ENCODE measurements at places on chromosomes 12 and 14. TPM values are rescaled to one million over a fixed set of nuclear protein-coding genes. Genes with fewer than 3 reads are reported as not detected.

DNA sequence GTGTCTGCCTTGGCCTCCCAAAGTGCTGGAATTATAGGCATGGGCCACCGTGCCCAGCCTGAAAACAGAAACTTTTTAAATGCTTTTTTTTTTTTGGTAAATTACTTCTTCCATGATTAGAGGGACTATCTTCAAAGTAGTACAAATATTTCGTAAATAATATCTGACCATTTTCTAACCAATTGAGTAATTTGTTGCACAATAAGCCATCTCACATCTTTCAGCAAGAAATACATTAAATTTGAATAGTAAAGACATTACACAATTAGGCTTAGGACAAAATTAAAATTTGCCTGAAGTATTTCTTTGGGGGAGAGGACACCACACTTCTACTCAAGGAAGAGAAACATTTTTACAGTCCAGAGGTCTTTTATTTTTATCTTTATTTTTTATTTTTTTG is 84.7 kb upstream of the STRN3 start:
- no peak for DNase-seq

DNA sequence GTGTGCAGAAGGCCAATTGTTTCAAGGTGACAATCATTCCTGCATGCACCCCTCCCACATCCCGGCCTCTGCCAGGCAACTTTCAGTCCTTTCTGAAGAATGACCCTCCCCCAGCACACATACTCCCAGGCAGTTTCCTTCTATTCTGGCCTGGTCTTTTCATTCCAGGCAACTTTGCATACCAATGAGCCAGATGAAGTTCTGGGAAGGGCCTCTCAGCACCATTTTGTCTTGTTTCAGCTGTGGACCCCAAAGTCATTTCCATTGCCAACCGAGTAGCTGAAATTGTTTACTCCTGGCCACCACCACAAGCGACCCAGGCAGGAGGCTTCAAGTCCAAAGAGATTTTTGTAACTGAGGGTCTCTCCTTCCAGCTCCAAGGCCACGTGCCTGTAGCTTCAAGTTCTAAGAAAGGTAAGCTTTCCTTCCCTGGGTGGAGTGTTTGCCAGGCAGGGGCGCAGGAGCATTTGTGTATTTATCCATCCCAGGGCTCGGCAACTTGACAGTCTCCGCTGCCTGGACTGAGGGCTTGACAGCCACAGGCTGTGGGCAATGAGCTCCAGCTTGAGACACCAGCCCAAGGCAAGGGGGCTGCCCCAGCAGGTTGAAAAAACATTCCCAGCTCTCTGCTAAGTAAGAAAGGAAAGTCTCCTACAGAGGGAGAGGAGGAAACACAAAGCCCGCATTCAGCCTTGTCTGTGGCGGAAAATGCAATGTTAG is 16.4 kb downstream of the BCL2L14 start:
- DNase-seq, result no peak

GRCh38 chr14:101480022-101480746 is 81.1 kb upstream of the DIO3 start:
- DNase-seq, result peak; percentile 15

DNA sequence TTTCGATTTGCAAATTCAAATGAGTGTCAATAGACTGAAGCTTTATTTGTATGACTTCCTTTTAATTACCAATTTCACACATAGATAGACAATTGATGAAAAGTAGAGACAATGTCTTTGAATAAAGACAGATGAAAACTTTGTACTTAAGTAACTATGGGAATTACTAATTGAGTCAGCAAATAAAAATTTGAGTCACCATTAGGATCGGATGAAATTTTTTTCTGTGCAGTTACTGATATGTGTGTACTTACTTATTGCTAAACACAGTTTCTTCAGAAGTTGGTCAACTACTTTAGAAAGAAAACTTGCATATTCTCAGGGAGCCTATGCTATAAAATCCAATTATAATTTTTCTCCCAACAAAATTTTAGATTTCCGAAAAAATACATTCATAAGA is 224.9 kb upstream of the SLC16A7 start:
- no peak for DNase-seq

DNA sequence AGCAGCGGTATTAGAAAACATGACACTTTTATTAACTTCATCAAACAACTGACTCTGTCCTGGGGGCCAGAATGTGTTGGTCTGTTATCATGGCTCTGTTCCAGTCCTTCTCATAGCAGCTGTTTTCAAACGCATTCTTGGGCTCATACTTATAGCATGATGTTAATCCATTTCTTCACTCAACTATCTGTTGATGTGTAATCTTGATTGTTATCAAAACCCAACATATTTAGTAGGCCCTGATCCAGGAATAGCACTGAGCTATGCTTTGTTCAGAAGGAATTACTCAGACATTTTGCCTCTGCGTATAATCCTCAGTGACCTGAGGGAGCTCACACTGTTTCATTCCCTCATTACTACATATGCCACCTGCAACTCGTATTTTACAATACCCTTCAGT is 315.9 kb downstream of the BMP4 start:
- no peak for DNase-seq

The SLC38A4 gene
- 0.28 TPM for total RNA-seq

The AMN gene
- total RNA-seq, result 0.13 TPM

The FAIM2 gene
- 2.4 TPM for total RNA-seq

Measured in ovary (tissue), 10 donors.